ENCODE measurements at places on chromosomes 3 and 15.

DNA sequence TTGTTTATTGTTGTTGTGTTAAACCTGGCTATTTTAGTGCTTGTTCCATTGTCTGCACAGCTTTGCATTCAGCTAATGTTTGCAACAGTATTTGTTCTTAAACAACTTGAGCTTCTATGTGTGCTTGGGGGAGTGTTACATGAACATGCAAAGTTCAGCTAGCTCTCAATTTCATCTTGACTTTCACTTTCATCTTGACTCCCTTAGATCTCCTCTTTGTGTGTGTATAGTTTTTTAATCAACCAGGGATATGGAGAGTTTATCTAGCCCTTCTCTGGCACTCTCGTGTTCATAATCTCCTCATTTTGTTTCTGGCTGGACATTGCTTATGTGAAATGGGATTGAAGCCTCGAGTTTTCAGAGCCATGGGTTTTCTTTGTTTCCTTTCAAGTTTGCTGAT lies 212.4 kb upstream of the ZBTB20 start:
- DNase-seq = no peak

DNA sequence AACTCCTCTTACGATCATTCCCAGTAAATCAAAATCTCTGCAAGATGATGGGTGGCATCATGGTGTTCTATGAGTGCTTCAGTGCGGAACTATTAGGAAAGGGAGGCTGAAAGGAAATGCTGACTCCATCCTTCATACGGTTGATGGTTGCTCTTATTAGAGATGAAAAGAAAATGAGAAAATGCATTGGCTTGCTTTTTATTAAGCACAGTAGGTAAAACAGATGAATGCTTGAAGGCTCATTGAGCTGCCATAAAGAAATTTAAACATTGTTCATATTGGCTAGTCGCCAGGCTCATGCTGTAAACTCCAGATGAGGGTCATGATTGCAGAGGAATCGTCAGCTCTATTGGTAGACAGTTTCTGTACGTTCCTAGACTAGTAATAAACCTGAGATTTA lies 115.8 kb downstream of the EPHA3 start:
- DNase-seq = no peak

DNA sequence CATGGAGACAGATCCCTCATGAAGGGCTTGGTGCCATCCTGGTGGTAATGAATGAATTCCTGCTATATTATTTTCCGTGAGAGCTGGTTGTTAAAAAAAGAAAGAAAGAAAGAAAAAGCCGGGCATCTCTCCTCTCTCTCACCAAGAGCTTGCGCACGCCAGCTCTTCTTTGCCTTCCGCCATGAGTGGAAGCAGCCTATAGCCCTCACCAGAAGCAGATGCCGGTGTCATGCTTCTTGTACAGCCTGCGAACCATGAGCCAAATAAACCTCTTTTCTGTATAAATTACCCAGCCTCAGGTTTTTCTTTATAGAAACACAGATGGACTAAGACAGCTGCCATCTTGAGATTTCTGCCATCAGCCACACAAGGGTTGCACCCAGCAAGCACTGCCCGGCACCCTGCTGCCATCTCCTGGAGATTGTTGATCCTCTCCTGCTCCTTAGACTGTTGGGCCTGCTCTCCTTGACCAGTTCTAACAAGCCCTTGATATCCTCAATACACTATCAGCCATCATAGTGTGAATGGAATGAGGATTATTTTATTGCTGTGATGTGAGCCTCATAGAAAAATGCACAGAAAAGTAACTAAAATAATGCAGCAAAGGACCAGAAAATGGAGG lies 3.5 kb upstream of the AHSG start:
- DNase-seq = no peak

GRCh38 chr3:65641045-65641444 lies 397.7 kb downstream of the MAGI1 start:
- DNase-seq = no peak

- DNase-seq = no peak
Observed at GRCh38 chr15:51830276-51830806, 888 bp downstream of the TMOD3 start.

DNA sequence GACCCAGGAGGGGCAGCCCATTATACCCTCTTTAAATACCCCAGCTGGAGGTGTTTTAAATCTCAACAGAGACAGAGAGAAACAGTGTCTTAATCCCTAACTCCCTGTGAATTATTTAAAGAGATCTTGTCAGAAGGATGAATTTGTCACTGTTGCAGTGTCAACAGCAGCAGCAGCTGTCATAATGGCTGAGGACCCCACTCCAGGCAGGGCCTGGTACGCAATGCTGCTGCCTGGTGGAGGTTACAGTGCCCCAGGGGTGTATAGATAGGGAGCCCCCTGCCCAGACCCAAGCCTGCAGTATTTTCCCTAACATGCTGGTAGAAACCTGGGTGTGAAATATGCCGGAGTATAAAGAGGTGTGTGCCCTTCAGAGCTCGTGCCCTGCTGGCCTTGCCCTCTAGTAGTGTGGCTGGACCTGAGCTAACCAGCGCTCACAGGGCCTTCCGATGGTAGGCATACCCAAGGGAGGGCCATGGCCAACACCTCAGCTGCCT lies 143.0 kb downstream of the EPHB1 start:
- no peak for DNase-seq

- no peak for DNase-seq
Observed at GRCh38 chr3:106566277-106566676, 697.5 kb upstream of the CBLB start.

- DNase-seq = no peak
Observed at GRCh38 chr3:128006061-128007032, 45.9 kb upstream of the SEC61A1 start.

- DNase-seq = no peak
Observed at GRCh38 chr3:135759651-135760050, 205.9 kb upstream of the PPP2R3A start.

- no peak for DNase-seq
Observed at GRCh38 chr3:181017690-181018089, 28.2 kb upstream of the DNAJC19 start.

All from GOT3 (cell line).